ENCODE measurements at places on chromosomes 16 and 17. TPM values are rescaled to one million over a fixed set of nuclear protein-coding genes. Genes with fewer than 3 reads are reported as not detected.

C1QL1 gene
- total RNA-seq, result 14.7 TPM

KCNG4 gene
- total RNA-seq, result not detected

KCNH6 gene
- not detected for total RNA-seq

CACNA1H gene
- 14.7 TPM for total RNA-seq

C1QTNF8 gene
- not detected for total RNA-seq
